ENCODE measurements at places on chromosomes 2 and 18.

DNA sequence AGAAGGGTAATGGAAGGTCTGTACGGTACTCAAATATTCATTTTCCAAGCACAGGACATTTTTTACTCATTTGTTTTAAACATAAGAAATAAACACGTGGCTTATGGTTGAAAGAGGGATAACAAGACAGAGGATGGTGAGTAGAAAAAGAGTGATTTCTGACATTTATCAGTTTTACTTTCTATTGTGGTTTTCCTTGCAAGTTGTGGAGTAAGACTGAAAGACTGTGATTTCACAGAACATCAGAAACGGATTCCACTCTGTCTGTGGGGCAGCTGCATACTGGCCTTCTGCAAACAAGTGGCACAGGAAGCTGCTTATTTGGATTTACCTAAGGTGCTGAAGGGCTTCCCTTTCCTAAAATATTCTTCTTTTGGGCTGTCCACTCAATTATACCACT is 122.2 kb upstream of the ITGB6 start:
- peak; percentile 40 for DNase-seq

GRCh38 chr2:241618829-241619228 is 18.1 kb downstream of the THAP4 start:
- DNase-seq: no peak

GRCh38 chr2:239250216-239251081 is 150.4 kb downstream of the HDAC4 start:
- no peak for DNase-seq

- no peak for DNase-seq
These were observed 36.9 kb upstream of the EPAS1 start for GRCh38 chr2:46260305-46260704.

DNA sequence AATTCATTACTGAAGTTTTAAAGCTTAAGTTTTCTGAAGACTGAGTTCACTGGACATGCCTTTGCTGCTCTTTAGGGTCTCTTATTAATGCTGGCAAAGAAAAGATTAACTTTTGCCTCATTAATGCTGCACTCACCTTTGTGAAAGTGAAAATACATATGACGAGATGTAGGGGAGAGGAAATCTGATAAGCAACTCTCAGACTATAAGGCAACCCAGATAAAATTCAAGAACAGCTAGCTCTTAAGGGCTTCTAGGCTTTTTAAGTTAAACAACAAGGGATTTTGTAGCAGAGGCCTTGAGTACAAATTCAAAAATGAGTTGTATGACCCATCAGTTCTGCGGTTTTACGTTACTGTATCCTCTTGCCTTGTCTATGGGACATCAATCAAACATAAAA is 143.7 kb downstream of the USP34 start:
- DNase-seq: no peak

GRCh38 chr18:58105206-58105887 is 61.3 kb downstream of the NEDD4L start:
- DNase-seq: no peak

DNA sequence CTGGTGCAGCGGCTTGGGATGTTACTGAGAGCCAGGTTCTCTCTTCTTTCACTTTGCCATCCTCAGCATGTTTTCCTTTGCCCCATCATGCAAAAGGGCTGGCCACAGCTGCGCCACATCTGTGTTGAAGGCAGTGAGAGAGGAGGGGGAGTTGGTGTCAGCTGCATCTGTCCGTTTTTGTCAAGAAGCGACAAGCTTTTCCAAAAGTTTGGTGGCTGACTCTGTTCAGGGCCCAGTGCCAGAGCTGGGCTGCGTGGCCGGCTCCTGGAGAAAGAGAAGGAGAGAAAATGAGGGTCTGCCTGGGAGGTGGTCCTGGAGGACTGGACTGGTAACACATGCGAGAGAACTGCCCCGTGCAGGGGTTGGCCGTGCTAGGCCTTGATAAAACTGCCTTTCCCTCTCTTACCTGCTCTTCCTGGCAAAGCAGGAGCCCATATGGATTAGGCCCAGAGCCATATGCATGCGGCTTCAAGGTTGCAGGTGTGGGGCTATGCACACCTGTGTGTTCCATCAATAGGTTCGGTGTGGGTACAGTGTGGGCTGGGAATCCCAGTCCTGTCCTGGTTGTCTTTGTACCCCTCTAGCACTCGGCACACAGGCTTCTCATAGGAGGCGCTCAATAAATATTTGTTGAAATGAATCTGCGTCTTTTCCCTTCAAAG is 9.0 kb downstream of the RNF144A start:
- no peak for DNase-seq

DNA sequence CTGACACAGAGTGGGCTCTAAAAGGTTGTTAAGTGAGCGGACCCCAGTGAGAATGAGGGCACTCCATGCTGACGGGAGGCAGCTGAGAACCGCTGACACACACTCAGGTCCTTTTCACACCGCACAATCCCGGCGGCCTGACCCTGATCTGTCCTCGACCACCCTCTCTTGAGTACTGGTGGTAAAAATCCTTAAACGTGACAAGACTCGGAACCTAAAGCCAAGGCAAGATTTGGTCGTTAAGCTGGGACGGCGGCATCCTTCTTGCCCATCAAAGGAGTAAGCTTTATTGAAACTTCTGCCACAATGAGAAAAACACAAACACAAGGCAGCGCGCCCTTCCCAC is 569 bp downstream of the TMX3 start:
- DNase-seq: peak; percentile 12

DNA sequence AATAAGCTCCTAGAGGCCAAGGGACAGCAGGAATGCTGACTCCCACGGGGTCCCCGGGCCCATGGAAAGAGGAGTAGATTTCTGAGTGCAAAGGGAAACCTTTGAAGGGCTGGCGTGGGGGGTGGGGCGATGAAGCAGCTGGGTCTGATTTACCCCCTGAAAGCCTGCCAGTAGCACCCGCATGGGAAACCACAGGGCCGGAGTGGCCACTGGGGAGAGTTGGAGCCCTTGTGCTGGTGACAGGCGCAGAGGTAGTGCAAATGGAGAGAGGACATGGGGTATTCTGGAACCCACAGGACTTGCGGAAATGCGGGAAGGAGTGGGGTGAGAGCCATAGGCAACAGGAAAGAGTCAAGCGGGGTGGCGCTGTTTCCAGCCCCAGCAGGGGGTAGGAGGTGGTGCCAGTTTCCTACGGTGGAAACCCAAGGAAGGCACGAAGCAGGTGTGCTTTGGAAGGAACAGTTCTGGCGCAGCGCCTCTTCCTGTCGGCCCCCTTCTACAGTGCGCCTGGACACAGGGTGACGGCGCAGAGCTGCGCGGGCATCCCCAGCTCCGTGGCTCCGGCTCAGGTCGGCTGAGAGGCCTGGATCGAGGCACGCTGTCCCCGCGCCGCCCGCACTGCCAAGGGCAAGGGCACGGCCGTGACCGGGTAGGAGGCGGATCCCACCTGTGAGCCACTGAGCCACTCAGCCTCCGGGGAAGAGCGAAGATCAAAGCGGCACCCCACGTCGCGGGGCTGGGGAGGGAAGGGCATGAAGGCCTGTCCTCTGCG is 149.0 kb upstream of the GLI2 start:
- no peak for DNase-seq

GRCh38 chr2:47274054-47274782 is 119.1 kb upstream of the STPG4 start:
- no peak for DNase-seq

DNA sequence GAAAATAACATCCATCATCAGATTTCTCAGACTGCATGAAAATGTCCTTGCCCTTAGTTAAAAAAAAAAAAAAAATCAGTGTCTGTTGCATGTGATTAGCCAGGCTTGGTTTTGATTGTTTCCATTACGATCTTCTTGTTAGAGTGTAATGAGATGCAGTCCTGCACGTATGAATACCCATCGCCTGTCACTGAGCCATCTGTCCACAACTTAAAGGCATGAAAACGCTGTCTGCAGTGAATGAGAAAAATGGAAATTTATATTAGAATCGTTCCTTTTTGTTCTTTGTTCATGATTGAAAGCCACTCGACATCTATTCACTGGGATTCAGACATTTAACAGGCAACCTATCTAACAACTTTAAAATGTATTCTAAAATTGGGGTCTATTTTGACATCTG is 521.7 kb upstream of the SPHKAP start:
- DNase-seq: no peak

- DNase-seq: no peak
These were observed 18.7 kb upstream of the B3GNT7 start for GRCh38 chr2:231376857-231377256.

DNA sequence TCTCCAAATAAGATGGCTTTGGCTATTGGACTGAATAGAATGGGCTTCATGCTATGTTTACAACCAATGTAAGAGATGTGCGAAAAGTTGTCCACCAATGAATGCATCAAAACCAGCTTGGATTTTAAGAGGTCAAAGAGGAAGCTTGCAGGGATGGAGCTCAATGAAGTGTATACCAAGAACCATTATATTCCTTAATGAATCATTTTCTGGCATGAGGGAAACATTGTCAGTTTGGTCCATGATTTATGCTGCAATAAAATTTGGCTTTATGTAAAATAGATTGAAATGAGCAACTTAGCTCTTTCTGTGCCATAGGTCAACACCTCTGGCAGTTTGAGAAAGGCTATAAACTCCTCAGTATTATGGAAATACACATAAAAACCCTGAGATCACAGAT is 107.3 kb downstream of the SH3BP4 start:
- DNase-seq: no peak

- peak; percentile 22 for DNase-seq
These were observed 36.2 kb upstream of the BMP10 start for GRCh38 chr2:68907232-68907919.

GRCh38 chr2:218275371-218276072 is 5.2 kb downstream of the PNKD start:
- no peak for DNase-seq

DNA sequence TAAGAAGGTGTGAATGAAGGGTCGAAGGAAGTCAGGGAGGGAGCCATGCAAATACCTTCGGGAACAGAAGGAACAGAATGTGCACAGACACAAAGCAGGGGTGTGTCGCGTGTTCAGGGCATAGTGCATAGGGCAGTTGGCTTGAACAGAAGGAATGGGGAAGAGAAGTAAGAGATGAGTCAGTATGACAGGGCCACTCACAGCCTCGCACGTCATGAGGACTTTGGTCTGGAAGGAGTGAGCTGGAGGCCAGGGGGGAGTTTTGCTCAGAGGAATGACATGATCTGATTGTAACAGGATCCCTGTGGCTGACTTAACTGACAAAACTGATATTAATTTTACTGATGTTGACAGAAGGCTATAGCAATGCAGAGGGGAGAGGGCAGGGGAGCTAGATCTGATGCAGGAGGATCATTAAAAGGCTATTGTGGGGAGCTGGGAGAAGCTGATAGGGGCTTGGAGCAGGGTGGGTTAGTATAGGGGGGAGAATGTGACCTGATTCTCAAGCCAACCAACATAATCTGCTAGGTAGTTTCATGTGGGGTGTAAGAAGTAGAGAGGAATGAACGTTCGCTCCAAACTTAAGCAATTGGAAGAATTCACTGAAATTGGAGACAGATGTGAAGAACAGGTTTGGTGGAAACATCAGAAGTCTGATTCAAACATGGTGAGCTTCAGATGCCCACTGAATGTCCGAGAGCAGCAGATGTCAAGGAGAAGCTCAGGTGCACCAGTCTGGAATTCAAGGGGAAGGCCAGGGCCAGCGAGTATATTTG is 60.4 kb upstream of the COPS8 start:
- DNase-seq: no peak

DNA sequence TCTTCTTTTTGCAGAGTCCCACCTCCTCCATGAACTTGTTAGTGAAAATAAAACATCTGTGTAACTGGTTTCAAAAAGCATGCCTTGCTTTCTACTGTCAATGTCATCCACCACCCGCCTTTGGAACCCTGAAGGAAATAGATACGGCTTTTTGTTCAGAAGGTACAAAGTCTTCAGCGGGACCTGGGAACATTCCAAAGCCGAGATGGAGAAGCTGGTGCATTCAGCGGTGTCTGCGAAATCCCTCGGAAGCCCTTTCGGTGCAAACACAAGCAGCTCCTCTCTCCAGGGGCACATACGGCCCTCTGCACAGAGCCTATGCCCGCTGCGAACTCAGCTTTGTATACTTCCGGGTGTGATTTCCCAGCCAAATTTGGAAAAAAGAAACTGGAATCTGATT is 555.8 kb upstream of the SALL3 start:
- DNase-seq: no peak

DNA sequence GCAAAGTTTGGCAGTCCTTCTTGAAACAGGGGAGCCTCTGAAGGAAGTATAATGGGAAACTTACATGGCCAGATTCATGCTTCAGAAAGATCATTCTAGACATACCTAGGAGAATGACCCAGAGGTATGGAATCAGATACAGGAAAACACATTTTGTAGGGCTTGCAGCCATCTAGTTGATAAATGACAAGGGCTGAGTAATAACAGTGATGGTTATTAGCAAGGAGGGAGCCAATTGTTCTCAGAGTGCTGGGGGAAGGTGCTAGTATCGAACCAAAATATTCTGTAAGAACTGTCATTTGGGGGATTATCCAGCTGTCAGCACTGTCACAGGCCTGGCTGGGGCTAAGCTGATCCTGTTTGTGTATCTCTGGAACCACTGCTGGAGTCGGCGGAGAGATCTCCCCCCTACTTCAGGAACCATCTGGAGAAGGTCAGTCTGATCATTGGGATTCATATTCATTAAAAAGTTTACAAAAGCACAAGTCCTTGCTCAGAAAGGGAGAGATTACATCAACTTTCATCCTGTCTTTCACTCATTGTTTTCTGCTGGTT is 113.8 kb upstream of the THSD7B start:
- DNase-seq: no peak

GRCh38 chr2:121754851-121755236 is 607 bp upstream of the TSN start:
- no peak for DNase-seq

DNA sequence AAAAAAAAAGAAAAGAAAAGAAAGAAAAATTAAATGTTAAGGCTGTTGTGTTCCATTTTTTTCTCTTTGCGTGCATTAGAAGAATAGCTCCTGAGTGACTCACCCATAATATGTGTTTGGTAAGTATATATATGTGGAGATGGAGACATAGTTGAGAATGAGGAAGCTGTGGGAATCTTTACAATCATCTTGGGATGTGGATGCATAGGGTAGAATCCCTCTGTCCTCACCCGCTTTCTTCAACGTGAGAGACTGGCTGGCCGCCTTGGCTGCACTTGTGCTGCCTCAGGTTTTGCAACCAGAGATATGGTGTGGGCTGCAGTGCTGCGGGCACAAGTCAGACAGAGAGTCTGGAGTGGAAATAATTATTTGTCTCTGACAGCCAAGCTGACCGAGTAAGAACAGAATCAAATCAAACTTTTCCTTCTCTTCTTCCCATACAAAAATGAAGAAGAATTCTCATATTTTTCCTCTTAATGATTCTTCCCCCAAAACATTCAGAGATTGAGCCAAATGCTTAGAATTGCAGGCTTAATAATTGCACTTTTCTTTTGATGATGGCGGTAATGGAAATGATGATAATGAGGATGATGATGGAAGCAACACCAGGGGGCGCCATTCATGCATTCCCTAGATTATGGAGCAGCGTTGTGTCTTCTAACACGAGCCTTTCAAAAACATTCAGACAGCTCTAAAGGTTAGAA is 48.5 kb downstream of the SERPINB7 start:
- peak; percentile 61 for DNase-seq

GRCh38 chr2:73975731-73976130 is 9.0 kb upstream of the TET3 start:
- DNase-seq: no peak

GRCh38 chr18:7743256-7743655 is 176.1 kb downstream of the PTPRM start:
- DNase-seq: no peak

Measured in activated CD4-positive, alpha-beta T cell treated with anti-CD3 and anti-CD28 coated beads for 48 hours (primary cell).